ENCODE measurements at places on chromosomes 11 and 22.

DNA sequence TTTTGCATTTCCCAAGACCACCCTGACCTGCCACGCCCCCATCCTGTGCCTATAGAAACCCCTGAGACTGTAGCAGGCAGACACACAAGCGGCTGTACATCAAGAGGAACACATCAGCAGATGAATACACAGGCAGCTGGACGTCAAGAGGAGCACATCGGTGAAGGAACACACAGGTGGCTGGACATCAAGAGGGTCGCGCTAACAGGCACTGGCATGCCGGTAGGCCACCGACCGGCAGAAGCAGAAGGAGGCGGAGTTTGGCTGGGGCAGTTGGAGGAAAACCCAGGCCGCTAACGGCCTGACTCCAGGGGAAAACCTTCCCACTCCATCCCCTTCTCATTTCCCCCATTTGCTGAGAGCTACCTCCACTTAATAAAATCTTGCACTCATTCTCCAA is 5.4 kb upstream of the IPO7 start:
- no peak for DNase-seq

DNA sequence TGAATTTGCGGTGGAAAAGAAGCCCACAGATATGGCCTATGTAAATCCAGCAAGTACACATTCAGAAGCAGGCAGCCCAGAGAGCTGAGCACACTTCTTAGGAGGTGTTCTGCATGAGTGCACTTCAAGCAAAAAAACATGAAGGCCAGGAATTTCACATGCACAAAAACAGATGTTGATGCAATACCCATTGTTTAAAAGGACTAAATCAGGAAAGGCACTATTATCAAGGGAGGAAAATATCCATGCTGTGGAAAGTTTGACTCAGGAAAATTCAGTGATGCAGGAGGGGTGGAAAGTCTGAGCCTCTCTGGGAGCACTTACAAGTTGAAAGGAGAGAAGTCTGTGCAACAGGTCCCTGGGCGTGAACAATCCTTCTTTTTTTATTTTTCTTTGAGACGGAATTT is 15.8 kb upstream of the CARS1 start:
- DNase-seq = no peak

DNA sequence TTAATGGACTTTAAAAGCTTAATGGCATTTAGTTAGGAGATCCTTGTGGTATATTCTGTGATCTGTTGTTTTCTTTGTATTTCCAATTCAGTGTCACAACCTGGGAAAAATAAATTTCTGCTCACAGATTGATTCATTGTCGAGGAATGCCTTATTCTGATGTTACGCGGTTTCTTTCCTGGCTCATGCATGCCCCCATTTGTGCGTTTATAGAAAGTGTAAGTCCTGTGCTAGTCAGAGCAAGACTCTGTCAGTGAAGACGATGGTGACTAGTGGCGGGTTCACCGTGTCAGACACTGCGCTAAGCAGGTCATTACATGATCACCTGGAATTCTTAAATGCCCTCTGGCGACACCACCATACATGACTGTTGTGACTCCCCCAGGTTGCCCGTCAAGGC is 169.4 kb downstream of the TBC1D22A start:
- no peak for DNase-seq

- DNase-seq = no peak
Measured at GRCh38 chr22:42766860-42767259, 46.2 kb upstream of the A4GALT start.

- no peak for DNase-seq
Measured at GRCh38 chr11:72863091-72863490, 48.9 kb downstream of the ATG16L2 start.

- peak; percentile 59 for DNase-seq
Measured at GRCh38 chr11:131977231-131977630, 606.8 kb downstream of the NTM start.

- no peak for DNase-seq
Measured at GRCh38 chr11:78197816-78198215, 9.1 kb downstream of the USP35 start.

GRCh38 chr22:19983741-19984140 is 32.9 kb downstream of the ARVCF start:
- DNase-seq = no peak

GRCh38 chr11:14625586-14626205 is 17.9 kb upstream of the PDE3B start:
- no peak for DNase-seq

GRCh38 chr22:19412478-19412877 is 19.1 kb downstream of the HIRA start:
- no peak for DNase-seq

DNA sequence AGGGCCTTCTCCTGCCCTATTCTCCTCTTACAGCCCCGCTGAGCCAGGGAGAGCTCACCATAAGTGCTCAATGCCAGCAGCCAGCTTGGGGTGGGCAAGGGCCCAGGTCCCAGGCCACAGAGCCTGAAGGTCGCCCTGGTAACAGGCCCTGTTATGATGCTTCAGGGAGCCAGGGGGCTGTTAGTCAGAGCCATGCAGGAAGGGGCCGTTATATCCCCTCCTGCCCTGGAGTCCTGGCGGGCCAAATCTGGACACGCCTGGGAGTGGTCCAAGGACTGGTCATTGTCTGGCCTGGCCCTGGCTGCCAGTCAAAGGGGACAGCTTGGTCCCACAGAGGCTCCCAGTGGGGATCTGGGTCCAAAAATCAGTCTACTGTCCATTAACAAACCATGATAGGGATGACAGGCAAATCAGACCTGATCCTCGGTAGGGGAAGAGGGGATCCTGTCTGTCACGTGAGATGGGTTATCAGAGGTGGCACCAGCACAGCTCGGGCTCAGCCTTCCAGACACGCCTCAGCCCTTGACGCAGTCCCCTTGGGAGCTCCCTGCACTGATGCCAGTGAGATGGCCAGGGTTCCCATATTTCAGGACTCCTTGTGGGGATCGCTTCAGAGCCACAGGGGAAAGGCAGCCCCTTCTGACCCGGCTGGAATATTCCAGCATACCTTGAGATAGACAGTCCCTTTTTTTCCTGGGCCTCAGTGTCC is 55.9 kb downstream of the LRRC32 start:
- DNase-seq = no peak

GRCh38 chr22:28855355-28856094 is 27.8 kb upstream of the ZNRF3 start:
- peak; percentile 74 for DNase-seq

- DNase-seq = no peak
Measured at GRCh38 chr11:122240638-122241037, 124.6 kb upstream of the BLID start.

DNA sequence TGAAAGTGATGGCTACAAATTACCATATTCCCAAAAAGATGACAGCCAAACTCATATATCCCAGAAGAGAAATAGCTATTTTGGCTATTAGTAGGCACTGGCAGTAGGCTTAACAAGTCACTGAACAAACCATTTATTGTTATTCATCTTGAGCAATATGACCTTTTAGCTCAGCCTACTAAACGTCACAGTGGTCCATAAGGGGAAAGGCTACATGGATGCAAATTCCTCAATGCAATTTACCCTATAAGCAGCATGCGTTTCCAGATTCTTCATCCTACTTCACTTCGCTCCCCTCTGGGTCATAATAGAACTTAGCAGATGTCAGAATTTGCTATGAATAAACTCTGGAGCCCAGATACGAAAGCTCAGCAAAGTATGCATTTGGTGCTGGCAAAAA is 114.0 kb downstream of the SIK3 start:
- no peak for DNase-seq

GRCh38 chr11:32931606-32932005 is 39.0 kb downstream of the QSER1 start:
- DNase-seq = no peak

DNA sequence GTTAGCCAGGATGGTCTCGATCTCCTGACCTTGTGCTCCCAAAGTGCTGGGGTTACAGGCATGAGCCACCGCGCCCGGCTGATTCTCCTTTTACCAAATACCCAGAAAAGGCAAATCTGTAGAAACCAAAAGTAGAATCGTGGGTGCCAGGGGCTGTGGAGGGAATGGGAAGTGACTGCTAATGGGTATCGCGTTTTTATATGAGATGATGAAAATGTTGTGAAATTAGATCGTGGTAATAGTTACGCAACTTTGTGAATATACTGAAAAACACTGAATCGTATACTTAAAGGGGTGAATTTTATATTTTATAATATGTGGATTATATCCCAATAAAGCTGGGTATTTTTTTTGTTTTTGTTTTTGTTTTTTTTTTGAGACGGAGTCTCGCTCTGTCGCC is 48.2 kb upstream of the CREB3L1 start:
- no peak for DNase-seq

GRCh38 chr22:30230787-30231461 is 15.6 kb downstream of the LIF start:
- DNase-seq = no peak

- no peak for DNase-seq
Measured at GRCh38 chr11:16924826-16925560, 89.2 kb downstream of the PLEKHA7 start.

GRCh38 chr11:9030601-9031000 is 26.8 kb upstream of the NRIP3 start:
- DNase-seq = no peak

GRCh38 chr11:73260127-73260457 is 12.0 kb upstream of the P2RY6 start:
- DNase-seq = no peak

DNA sequence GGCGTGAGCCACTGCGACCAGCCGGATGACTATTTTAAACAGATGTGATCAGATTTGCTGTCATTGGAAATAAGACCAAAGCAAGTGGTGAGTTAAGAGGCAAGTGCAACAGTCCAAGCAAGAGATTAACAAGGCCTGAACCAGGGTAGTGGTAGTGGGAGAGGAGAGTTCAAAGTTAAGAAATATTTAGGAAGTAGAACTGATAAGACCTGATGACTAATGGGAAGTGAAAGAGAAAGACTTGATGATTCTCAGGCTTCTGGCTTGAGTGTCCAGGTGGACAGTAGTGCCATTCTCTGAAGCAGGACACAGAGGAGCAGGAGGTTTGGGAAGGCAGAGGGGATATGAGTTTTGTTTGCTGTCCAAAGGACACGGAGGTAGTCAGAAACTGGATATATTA is 7.2 kb downstream of the NDUFC2 start:
- DNase-seq = no peak

- DNase-seq = no peak
Measured at GRCh38 chr22:46039535-46039934, 62.6 kb upstream of the WNT7B start.

- no peak for DNase-seq
Measured at GRCh38 chr11:131897956-131898355, 527.5 kb downstream of the NTM start.

- no peak for DNase-seq
Measured at GRCh38 chr11:88229303-88229702, 54.1 kb upstream of the RAB38 start.

Data from putamen (tissue), 1 donor.